ENCODE measurements at places on chromosomes 16 and 17.

DNA sequence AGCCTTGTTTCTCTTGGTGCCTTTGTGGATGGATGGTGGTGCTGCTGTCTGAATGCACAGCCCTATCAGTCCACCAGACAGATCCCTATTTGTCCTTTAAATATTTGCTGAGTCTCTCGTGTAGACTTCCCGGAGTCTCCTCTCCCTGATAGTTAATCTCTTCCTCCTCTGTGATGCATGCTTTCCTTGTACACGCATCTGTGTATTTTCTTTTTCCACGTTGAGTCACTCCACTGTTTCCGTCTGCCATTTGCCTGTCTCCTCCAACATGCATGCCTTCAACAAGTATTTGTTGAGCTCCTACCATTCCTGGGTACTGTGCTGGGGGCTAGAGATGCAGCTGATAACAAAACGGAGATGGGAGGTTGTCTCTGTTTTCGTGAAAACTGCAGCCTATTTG is 282.6 kb downstream of the HAPSTR1 start:
- no peak for DNase-seq

- DNase-seq = no peak
These were observed 6.8 kb downstream of the ERN1 start for GRCh38 chr17:64123114-64123513.

- peak; percentile 72 for DNase-seq
These were observed 36.1 kb upstream of the ZC3H18 start for GRCh38 chr16:88533932-88534637.

GRCh38 chr17:82845163-82845807 is 5.5 kb upstream of the ZNF750 start:
- DNase-seq = no peak

- DNase-seq = no peak
These were observed 23.8 kb downstream of the LDHD start for GRCh38 chr16:75092777-75093176.

DNA sequence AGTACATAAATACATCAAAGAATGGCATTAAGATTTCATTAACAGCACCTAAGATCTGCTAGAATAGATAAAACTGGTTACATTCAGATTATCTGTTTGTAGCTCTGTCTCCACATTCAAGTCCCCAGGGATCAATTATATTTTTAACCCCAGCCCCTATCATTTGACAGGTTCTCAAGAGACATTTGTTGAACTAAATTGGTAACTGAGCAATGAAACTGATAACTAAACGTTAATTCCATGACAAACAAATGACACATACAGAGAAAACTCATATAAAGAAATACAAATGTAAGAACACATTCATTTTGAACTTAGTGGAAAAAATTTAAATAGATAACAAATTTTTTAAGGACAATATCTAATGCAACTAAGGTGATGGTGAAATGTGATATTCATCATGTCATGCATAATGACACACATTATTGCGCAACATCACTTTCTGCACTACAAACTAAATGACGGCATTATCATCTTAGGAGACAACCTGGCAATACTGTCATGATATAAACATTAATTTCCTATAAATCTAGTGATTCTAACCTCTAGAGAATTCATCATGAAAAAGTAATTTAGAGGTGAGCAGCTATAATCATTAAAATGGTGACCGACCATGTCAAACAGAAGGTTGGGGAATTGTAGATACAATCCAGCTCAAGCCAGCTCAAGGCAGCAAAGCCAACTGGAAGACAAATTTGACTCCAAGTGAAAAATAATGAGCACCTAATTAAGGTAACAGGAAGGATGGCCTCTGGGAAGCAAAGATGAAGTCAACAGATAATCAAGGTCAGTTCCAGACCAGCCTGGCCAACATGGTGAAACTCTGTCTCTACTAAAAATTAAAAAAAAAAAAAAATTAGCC is 9.5 kb downstream of the ARHGAP17 start:
- no peak for DNase-seq

- DNase-seq = no peak
These were observed 1643.5 kb downstream of the TP53TG3F start for GRCh38 chr16:35102780-35103403.

DNA sequence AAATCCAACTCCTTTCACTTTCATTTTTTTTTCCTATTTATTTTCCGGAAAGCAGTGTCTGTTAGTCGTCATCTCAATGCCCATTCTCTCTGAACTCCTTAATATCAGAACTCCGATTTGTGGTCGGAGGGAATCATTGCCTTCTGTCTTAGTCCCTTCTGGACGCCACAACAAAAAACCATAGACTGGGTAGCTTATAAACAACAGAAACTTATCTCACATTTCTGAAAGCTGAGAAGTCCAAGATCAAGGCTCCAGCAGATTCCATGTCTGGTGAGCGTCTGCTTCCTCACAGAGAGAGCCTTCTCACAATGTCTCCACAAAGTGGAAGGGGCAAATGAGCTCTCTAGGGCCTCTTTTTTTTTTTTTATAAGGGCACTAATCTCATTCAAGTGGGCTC is 296.6 kb upstream of the CDH11 start:
- DNase-seq = no peak

- no peak for DNase-seq
These were observed 209.4 kb downstream of the MRTFB start for GRCh38 chr16:14280541-14280940.

GRCh38 chr17:6305613-6306360 is 129.1 kb downstream of the AIPL1 start:
- DNase-seq = no peak

DNA sequence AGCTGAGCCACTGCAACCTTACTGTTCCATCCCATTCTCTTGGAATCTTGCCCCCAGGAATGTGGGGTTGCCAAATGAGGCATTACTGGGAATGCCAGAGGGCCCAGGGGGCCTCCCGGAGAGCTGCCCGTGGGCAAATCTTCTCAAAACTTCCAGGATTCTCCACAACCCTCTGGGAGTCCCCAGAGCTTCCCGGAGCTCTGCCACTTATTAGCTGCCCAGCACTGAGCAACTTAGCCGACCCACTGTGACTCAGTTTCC is 306.0 kb downstream of the FOXL1 start:
- no peak for DNase-seq
